ENCODE measurements at places on chromosomes 2 and 18.

DNA sequence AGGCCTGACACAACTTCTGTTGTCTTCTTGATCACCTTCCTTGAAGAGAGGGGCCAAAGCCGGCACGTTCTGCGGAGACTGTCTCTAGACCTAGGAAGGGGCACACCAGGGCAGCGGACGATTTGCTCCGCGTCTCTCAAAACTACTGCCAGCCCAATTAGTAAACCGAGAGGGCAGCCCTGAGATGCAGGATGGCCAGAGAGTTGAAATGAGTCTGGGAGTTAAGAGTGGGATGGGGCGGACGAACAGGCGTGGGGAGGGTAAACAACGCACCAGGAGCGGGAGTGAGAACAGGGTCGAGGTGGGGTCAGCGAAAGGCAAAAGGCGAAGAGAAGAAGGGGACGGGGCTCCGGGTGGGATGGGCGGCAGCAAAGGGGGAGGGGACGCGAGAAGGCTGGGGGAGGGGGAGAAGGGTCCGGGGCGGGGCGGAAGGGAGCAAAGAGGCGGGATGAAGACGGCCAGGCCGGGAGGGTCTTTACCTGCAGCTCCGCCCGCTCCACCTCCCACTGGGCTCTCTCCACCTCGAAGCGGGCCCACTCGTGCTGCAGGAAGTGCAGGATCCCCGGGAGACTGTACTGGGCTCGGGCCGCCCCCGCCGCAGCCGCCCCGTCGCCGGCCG is 476 bp downstream of the STRN start:
- peak; percentile 3 for DNase-seq

DNA sequence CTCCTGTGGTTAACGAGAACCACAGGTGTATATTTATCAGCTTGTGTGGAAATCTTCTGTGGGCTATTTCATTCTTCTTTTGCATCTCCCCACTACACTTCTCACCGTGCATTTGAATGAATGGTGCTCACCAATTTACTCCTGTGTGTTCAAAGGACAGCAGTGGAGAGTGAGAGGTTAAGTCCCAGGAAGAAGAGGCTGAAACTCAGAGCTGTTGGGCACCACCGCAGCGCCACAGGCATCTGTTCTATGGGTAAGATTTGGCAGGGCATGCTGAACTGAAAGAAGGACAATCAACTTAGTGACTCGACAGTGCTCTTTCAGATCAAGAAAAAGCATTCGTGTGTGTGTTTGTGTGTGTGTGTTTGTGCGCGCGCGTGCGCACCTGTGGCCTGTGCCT is 297.9 kb upstream of the SIX2 start:
- no peak for DNase-seq

DNA sequence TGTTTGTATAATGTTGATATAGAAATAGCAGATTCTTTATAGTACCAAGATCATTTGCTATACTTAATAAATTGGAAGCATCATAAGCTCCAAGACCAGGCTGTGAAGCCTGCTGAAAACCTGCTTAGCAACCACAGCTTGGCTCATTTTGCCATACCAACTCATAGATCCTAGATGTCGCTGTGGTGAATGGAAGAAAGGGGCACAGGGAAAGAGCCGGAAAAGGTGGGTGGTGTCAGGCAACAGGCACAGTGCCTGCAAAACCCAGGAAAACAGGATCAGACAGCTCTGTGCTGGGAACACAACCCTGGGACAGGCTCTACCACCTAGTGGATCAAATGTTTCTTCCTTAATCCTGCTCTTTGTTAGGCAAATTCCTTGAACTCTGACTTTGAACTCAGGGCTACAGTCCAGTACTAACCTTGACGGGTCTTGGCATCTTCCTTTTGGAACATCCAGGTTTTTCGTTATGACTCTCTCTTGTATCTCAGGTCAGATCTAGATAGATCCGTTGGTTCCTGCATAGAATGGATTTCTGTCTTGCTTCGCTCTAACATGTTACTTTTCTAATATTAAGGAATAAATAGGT is 31.6 kb downstream of the TWSG1 start:
- DNase-seq: no peak

GRCh38 chr18:51346404-51346803 is 148.9 kb upstream of the MEX3C start:
- no peak for DNase-seq

- DNase-seq: no peak
Measured at GRCh38 chr2:231807020-231807419, 20.8 kb downstream of the COPS7B start.

- DNase-seq: no peak
Measured at GRCh38 chr2:233108611-233109490, 48.7 kb downstream of the INPP5D start.

DNA sequence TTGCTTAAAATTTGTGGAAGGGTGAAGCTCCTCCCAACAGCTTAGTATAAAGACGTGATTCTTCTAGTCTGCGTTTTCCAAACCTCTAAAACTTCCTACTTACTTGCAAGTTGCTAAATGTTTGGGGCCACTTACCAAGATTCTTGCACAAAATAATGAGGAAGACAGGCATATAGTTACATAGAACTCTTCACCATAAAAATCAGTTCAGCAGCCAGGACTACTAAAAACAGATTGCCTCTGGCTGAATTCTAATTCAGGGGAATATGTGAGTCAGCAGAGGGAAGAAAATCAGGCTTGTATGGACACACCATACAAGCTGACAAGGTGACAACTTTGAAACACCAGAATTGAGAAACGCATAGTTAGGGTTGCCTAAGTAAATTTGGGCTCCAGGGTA is 2.8 kb upstream of the PEX13 start:
- DNase-seq: no peak

All from stimulated activated CD4-positive, alpha-beta T cell treated with anti-CD3 and anti-CD28 coated beads, Interleukin-15, amount 100 ng/mL, for 1 hour (primary cell).